ENCODE measurements at places on chromosomes 12 and 14. TPM values are rescaled to one million over a fixed set of nuclear protein-coding genes. Genes with fewer than 3 reads are reported as not detected.

GRCh38 chr12:121304306-121304705, 7.8 kb upstream of the CAMKK2 start:
- no peak for DNase-seq

GRCh38 chr14:50836515-50836914, 5.6 kb upstream of the NIN start:
- DNase-seq = no peak

- DNase-seq = no peak
These were observed 43.2 kb downstream of the CPSF2 start for GRCh38 chr14:92164958-92165357.

GRCh38 chr12:120841525-120841924, 62.6 kb downstream of the SPPL3 start:
- DNase-seq = peak; percentile 93

FGF6 gene
- total RNA-seq = not detected

NTS gene
- 91.2 TPM for total RNA-seq

STYX gene
- 8.3 TPM for total RNA-seq

TMEM233 gene
- total RNA-seq = not detected

All from SK-MEL-5 (cell line).